ENCODE measurements at places on chromosomes 2 and 18.

GRCh38 chr2:46854260-46854659 is 61.3 kb downstream of the MCFD2 start:
- DNase-seq: no peak

DNA sequence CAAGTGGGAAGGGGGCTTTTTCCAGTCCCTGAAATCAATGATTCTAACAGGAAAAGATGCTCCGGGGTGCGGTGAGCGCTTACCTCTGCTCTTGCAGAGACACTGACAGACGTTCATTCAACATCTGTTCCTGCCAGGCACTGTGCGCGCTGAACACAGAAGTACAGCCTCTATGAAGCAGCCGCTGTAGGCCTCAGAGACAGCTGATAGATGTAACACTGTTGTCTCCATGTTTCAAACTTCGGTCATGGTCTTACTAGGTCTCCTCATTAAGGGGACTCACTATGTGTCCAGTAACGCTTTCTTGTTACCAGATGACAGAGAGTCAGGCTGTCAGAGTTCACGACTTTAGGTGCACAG is 649 bp upstream of the CLIP4 start:
- no peak for DNase-seq

DNA sequence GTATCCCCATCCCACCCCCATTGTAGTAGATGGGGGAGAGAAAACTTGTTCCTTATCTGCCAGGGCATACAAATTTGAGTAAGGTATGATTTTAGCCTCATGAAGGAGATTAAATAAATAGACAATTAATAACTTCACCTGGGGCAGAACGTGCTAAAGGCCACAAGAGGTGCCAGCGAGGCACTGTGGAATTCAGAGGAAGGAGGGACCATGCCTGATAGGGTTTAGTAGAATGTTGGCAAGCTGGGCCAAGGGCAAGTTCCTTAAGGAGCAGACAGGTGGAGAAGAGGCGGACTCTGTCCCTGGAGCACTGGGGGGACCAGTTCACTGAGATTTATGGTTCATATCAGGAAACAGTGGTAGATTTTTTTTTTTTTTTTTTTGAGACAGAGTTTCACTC is 22.5 kb downstream of the STAMBP start:
- no peak for DNase-seq

DNA sequence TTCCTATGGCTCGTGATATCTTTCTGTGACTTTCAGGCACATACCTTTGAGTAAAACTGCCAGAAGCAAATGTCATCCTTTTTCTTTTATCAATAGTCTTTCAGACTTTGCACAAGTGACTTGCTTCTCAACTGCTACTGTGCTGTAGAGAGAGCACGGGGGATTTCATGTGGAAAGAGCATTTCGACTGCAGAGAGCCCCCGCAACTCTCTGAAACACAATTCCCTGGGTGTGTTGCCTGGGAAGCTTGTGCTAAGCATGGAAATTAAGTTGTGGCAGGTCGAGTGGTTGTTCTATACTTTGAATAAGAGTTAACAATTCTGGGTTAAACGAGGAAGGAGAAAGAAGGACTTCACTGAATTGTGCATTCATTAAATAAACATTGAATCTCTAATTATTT is 659.1 kb downstream of the TDRD15 start:
- no peak for DNase-seq
